ENCODE measurements at places on chromosomes 13 and 19.
A peak's percentile ranks its signal among the peaks of the same experiment; 100 is the strongest.

DNA sequence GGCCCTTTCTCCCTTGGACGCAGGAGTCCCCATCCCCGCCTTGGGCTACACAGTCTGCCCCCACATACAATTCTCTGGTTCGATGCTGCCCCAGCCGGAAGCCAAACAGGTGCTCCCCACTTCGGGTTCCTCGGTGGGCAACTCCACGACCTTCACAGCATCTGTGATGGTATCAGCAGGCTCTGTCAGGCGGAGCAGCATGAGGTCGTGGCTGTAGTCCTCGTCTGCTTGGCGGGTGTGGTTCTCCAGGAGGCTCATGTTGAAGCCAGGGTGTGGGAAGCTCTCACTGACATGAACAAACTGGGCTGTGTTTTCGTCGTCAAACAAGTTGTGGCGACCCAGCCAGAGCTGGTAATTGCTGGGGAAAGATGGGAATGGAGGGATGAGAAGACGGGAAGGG, 3.5 kb downstream of the KLK1 start:
- DNase-seq: no peak

DNA sequence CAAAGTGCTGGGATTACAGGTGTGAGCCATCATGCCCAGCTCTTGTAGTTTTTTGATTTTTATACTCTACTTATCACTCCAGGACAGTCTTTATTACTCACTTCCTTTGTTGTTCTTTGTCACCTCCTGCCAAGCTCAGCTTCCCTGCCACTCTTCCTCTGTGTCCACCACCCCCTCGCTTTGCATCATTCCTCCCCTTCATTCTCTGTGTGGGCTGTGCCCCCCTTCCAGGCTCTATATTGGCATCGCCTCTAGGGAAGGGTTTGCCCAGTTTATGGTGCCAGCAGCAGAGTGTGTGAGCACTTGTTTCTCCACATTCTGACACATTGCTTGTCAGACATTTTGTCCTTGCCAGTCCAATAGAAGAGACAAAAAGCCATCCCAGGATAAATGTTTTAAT, 15.1 kb downstream of the ZNF302 start:
- DNase-seq: no peak

DNA sequence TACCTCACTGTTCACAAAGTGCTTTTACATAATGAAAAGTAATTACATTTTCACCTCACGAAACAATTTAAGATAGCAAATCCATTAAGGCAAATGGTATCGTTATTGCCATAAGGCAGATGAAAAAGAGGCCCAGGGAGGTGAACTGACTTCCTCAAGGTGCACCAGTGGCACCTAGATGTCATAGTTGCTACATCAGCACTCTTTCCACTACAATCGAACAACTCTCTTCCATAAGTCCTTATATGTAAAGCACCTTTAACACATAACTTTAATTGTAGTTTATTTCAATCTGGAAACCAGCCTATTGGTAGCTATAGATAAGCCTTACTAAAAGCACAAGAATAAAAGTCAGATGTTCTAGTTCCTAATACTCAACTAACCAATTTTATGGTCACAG, 35.1 kb downstream of the XPO4 start:
- DNase-seq: no peak

DNA sequence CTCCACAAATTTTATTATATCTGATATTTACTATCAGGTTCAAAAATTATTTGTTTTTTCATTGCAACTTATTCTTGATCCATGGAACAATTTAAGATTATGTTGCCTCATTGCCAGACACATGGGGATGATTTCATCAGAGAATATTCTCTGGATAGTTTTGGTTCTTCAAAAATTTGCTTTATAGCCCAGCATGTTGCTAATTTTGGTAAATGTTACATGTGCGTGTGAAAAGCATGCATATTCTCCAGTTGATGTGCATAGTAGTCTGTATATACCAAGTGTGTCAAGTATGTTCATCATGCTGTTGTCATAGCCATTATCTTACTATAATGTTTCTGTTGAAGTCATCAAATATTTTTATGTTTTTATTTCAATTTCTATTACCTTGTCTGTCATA, 122.3 kb downstream of the RFC3 start:
- no peak for DNase-seq

DNA sequence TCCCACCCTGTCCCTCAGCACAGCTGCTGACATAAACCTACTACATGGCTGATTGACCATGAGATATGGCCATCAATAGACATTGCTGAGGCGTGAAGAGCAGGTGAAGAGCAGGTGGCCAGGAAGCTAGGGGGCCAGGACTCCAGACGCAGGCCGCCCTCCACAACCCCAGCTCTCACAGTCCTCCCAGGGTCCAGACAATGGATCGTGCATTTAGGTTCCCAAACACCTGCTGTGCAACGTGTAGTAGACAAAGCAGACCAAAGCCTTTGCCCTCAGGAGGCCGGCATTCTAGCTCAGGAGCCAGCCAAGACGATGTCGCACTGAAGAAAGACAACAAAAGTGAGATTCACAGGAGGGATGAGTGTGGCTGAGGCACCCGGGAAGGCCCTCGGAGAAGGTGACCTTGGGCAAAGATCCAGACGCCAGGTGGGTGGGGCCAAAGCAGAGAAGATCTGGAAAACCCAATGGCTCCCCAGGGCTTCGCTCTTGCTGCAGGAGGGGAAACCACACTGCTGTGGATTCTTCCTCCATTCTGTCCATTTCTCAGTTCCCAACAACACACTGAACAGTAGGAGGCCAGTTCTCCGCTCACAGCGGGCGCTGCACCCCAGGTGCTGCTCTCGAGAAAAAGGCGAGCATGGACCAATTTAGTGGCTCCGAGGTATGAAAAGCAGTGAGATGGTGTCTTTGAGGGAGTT, 1.4 kb downstream of the FFAR1 start:
- DNase-seq: no peak

DNA sequence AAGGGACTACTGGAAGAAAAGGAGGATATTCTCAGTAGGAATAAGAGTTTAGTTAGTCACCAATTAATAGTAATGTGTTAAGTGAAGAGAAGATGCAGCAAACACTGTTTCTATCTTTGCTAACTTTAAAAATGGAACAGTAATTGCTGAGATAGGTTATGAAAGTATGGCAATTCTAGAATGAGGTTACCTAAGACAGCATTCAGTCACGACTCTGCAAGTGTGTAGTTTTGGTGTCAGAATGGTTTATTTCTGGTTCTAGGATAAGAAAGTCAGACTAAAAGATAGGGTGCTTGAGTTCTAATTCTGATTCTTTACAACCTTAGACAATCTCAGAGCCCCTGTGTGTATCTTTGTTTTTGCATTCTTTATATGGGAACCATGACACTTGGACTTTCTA, 138.1 kb downstream of the POU4F1 start:
- no peak for DNase-seq

GRCh38 chr13:97058391-97058790, 64.1 kb upstream of the OXGR1 start:
- no peak for DNase-seq

DNA sequence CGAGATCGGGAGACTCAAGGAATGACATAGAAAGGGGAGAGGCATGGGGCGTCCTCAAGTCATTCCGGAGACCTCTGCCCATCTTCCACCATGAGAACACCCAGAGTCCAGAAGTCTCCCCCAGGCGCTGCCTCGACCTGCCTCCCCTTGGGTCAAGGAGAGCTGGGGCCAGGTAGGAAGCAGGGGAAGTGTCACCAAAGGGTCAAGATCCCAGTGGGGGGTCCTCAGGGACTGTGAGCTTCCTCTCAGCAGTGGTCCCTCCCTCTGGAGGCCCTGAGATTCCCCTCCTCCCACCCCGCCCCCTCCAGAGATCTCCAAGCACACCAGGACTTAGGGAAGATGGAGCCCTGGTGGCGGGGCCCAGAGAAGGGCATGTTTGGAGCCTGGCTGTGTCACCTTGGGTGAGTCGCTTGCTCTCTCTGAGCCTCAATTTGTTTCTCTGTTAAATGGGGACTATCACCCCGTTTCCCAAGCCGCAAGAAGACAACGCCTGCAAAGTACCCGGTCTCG, 919 bp downstream of the DACT3 start:
- DNase-seq: no peak

DNA sequence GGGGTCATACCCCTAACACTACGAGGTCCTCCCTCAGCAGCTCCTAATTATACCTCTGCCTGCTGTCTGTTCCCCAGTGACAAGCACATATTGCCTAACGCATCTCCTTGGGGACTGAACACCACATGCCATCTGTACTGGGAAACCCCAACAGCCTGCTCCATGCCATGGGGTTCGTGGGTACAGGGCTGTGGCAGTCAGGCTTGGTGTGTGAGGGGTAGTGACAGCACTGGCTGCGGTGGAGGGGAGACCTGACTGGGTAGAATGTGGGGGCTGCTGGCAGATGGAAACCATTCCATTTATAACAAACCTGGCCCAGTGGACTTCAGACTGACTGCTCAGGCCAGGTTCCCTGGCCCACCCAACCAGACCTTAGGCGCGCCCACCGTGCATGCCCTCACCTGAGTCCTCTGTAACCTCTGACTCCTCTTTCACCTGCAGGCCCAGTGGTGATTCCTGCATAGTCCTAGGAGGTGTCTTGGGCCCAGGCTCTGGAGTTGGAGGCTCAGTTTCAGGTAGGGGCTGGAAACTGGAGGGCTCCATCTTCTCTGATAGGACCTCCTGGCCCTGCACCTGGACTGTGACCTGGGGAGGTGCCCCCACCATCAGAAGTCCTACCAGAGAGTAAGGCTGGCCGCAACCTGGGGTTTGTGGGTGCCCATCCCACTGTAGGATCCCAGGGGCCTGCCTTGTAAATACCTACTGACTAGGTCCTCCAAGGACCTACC, 3.0 kb downstream of the MZF1 start:
- DNase-seq: no peak

GRCh38 chr13:42394361-42394708, 122.4 kb downstream of the AKAP11 start:
- no peak for DNase-seq

DNA sequence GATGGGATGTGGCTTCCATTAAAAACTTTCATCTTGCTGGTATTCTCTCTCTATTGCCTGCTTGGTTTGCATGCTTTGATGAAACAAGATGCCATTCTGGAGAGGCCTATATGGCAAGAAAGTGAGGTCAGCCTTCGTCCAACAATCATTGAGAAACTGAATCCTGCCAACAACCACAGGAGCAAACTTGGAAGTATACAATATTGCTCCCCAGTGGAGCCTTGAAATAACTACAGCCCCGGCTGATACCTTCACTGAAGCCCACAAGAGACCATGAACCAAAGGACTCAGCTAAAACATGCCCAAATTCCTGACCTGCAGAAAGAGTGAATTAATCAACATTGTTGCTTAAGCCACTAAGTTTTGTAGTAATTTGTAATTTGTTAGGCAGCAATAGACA, 82.5 kb upstream of the FGF14 start:
- DNase-seq: no peak

GRCh38 chr19:8457827-8458226, 13.1 kb downstream of the HNRNPM start:
- DNase-seq: no peak

- no peak for DNase-seq
Observed at GRCh38 chr19:11578258-11579142, 1.1 kb upstream of the ACP5 start.

DNA sequence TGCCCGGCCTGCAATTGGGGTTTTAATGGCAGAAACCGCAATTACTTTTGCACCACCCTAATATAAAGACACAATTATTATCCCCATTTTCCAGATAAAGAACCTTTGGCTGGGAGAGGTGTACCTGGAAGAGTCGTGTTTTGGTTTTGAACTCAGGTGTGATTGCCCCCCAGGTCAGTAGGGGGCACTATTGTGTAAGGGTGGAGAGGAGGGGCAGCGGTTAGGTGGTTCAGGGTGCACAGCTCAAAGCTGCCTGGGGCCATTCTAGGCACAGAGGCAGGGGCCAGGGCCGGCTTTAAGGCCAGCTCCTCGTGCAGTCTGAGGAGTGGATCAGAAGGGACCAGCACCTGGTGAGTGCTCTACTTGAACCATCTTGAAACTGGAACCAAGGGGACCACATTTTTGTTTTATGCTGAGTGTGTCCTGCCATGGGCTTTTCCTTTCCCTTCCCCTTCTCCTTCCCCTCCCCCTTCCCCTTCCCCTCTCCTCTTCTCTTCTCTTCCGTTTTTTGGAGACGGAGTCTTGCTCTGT, 5.8 kb upstream of the FCGRT start:
- peak; percentile 63 for DNase-seq

DNA sequence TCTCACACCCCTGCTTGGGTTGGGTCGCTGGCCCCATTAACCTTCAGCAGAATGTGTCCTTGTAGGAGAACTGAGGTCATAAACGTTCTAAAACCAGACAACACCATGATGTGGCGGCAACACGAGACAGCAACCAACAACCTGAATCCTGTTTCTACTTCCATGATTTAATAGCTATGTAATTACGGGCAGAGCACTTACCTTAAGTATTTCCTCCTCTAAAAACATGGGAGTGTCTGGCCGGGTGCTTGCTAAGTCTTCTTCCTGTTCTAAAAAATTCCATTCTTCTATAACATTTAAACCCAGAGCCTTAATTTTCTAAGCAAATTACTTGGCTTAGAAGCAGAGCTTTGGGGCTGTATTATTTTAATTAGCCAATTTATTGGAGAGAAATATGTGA, 33.5 kb upstream of the IRS2 start:
- no peak for DNase-seq

DNA sequence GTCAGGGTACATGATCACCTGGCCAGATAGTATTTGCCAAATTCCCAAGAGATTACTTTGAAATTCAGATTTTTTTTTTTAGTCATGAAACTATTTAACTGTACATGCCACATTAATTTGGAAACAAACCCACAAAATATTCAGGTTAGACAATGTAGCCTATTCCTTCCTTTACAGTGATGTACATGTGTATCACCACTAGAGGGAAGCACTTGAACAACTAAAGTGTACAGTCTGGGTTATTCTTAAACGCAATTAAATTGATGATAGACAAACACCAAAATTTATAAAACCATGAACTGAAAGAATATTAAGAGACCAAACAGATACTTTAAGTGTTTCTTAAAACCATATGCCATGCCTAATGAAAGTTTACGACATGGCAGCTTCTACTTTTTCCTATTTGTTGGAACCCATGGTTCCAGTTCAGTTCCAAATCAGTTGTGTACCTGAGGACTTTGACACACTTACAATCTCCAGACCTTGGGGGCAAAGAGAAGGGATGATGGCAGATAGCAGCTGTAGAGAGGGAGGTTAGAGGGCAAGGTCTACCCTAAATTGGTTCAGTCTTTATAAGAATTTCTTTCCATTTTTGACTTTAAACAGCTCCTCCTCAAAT, 52.8 kb downstream of the TNFSF13B start:
- peak; percentile 3 for DNase-seq

DNA sequence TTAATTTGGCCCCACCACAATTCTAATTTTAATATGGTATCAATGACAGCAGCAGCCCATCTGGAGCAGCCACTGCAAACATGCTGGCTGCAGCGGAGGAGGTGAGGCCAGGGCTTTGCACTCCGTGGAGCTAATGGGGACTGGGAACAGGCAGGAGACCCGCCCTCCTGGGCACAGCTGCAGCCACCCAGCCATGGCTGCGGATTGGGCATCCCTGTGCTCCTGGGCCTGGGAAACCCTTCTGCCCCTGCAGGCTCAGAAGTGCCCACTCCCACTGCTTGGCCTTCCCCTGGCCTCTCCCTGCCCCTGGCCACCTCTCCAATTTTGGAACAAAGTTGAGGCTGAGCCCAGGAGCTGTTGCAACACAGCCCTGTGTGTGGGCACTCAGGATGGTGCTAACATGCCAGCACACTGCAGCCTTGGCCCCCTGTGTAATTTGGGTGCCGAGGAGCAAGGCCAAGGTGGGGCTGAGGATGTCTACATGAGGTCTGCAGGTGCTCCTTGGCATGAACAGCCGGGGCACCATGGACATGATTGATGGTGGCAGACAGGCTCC, 123.6 kb downstream of the PCDH9 start:
- no peak for DNase-seq
